ENCODE measurements at places on chromosomes 7 and 10.

DNA sequence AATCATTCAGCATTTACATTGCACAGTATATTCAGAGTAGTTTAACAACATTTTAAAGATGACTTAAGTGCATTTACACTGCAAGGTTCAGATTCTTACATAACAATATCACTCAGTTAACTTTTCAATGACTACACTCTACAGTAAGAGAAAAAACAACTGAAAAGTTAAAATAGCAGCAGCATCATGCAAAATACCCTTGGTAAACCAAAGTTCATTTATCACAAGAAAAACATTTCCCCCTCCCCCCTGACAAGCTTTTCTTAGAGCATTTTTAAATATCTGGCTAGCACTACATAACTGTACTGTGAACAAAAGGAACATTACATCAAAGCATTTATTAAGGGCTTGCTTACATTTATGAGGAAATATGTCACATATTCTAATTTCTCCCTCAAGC lies 179.5 kb upstream of the HGF start:
- no peak for DNase-seq

DNA sequence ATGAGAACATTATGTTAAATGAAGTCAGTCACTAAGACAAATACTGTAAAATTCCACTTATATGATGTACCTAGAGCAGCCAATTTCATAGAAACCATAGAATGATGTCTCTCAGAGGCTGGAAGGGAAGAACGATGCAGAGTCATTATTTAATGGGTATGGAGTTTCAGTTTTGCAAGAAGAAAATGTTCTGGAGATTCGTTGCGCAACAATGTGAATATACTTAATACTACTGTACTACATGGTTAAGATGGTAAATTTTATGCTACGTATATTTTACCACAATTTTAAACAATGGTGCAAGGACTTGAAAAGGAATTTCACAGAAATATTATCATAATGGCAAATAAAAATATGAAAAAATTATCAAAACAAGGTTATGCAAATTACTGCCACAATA lies 972.6 kb downstream of the KCNMA1 start:
- no peak for DNase-seq

- DNase-seq = no peak
These were observed 769.6 kb downstream of the GRID1 start for GRCh38 chr10:85597006-85597405.

DNA sequence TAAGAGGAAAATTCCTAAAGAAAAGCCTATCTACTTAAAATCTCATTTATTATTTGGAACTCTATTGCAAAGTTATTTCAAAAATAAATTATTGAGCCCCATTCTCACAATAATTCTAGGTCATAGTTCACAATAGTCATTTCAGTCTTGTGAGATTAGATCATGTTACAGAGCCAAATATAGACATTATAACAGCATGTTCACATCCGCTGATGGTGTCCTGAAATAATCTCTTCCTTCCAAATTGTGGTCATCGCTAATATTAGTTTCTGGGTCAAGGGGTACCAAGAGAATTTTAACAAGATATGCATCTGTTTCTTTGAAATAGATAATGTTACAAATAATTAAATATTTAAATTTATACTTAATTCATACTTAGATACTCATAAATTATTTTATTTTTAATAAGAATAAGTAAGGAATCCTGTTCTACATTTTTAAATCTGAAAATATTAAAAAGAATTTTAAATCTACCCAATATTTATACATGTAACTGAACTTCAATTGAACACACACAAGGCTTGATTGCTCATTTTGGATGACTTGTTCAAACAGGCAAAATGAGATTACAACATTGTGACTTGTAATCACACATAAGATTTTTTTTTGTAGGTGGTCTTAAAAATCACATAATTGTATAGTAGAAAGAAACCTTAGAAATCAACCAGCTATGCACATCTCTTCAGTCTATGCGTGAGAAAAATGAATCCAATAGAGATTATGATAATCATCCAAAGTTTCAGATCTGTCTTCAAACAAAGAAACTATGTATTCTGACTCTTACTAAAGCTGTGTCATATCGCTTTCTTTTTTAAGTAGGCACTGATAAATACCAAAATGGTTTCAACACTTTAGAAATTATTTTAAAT lies 13.1 kb downstream of the GNAT3 start:
- no peak for DNase-seq

DNA sequence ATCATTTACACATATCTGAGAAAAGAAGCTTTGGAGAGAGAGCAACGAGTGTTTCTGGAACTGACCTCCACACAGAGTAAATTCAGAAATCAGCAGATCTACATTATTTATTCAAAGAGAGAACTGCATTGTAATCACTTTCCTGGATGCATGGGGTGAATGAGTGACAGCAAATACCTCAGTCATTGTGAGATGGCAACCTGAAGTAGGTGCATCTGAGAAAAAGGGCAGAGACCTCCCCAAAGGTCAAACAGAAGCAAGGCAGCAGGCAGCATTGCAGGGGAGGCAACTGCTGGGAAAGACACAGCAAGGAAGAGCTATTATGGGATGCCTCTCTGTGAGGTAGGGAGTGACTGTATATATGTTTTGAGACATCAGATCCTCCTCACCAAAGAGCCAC lies 26.5 kb upstream of the SMIM30 start:
- no peak for DNase-seq

DNA sequence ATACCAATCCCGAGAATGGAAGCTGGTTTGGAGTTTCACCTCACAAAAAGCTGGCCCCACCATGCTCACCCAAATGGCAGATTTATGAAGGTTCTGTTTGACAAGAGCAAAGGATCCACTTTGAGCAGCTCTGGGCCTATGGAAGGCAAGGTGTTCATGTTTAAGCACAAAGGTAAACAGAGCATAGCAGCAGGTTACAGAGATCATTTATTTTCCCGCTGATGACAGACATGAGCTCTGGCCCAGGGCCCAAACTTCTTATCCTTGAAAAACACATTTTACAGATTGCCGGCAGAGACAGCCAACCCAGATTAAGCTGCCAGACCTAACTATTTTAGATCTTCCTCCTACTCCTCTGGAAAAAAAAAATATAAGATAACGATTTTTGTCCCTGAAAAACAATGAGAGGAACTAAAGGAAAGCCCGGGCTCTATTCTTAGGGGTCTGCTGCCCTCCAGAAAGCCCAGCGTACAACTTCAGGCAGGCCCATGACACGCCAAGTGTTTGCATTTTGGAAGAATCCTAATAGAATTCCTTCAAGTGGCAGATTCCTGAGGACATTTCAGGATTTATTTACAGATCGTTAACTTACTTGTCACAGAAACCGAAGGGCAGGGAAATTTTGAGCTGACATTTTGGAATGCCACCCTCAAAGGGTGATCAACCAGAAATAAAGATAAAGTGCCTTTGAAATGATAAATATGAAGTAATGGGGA lies 40.0 kb downstream of the SYPL1 start:
- no peak for DNase-seq

GRCh38 chr7:12089951-12090756 lies 120.9 kb upstream of the TMEM106B start:
- no peak for DNase-seq
